ENCODE measurements at places on chromosomes 16 and 17. TPM values are rescaled to one million over a fixed set of nuclear protein-coding genes. Genes with fewer than 3 reads are reported as not detected.

- DNase-seq: no peak
Observed at GRCh38 chr16:57271063-57271345, 13.5 kb downstream of the PLLP start.

GRCh38 chr17:27608328-27609230 lies 22.4 kb upstream of the LGALS9 start:
- no peak for DNase-seq

GRCh38 chr16:8776129-8776584 lies 21.3 kb downstream of the TMEM186 start:
- no peak for DNase-seq

GRCh38 chr17:77662833-77663232 lies 295.7 kb upstream of the TNRC6C start:
- DNase-seq: no peak

DNA sequence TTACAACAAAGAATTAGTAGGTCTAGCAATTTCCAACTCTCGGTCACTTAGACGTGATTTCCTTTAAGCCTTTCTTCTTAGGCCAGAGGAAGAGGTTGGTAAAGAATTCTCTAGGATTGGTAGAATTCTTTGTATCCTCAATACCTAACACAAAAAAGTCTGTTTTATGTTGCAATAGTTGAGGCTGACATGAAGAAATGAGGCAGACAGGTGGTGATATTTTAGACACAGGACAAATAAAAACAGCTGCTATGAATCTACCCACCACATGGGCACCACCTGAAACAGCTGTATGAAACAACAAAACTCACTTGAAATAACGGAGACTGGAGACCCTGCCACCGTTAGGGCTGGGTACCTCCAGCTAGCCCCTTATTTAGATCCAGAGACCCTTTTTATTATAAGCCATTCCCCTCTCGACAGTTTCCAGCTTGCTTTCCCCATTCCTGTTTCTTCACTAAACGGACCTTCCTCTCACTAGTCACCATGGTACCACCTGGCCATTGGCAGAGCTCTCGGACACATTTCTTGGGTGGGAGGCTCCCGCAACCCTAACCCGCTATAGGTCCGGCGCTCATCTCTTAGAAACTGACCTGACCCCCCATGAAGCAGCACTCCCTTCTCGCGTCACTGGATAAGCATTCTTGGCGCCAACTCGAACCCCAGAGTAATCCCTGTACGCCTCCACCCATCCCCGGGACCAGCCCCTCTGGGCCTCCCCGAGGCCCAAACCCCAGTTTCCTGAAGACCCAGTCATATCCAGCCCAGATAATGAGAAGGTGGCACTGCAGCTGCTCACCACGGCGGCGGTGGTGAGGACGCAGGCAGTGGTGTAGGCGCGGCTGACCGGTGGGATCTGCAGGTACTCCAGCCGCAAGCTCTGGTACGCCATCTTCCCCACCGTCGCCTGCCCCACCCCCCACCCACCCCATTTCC lies at the start of gene DERL2:
Gene DERL2, minus strand, starts transcription at position 909 of the 936 bp plus-strand sequence. Its CDS starts 17 bp downstream, at position 892.
- no peak for DNase-seq

DNA sequence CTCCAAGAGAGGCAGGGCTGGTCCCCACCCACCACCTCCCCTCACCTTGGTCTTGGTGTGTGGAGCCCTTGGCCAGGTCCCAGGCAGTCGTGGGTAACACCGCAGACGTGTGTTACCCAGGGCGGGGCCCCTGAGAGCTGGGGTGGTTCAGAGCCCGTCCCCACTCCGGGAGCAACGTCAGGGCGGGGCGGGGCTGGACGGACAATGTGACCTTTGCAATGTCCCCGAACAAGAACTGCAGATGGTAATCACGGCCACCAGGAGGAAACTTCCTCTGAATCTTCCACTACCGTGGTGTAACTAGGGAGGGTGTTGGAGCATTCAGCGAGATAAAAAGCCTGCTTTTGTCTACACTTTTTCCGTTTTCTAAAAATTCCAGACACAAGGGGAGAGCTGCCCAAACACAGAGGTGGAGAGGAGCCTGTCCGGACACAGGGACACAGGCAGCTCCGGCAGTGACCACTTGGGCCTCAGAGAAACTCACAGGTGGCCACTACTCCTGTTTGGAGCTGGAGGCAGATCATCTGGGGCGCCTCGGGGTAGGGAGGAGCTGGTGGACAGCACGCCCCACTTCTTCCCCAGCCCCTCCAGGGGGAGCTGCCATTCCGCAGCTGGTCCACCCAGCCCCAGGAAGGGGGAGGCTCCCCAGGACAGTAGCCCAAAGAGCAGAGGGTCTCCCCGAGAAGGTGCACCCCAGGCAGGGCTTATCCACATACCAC lies 14.2 kb upstream of the SLC38A10 start:
- DNase-seq: no peak

- no peak for DNase-seq
Observed at GRCh38 chr17:53837131-53837530, 14.4 kb downstream of the KIF2B start.

- DNase-seq: no peak
Observed at GRCh38 chr16:25033852-25034251, 18.7 kb upstream of the ARHGAP17 start.

DNA sequence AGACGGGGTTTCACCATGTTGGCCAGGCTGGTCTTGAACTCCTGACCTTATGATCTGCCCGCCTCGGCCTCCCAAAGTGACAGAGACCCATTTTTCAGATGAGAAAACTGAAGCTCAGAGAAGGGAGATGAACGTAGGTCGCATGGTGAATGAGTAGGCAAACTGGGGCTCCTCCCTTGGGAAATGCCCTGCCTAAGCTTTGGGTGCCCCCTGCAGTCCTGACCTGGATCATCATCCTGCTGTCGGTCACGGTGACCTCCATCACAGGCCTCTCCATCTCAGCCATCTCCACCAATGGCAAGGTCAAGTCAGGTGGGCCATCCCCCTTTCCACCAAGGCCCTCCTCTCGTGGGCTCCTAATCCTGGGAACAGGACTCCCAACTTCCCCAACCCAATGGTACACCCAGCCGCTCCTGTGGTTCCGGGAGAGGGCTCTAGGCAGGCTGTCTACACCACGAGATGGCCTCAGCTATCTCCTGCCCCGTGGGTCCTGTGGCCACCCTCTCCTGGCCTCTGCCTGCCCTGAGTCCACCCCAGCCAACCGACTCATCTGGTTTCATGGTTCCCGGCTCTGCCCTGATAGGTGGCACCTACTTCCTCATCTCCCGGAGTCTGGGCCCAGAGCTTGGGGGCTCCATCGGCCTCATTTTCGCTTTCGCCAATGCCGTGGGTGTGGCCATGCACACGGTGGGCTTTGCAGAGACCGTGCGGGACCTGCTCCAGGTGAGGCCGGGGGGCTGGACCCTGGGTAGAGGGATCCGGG lies 4.7 kb downstream of the SLC12A3 start:
- DNase-seq: peak; percentile 41

DNA sequence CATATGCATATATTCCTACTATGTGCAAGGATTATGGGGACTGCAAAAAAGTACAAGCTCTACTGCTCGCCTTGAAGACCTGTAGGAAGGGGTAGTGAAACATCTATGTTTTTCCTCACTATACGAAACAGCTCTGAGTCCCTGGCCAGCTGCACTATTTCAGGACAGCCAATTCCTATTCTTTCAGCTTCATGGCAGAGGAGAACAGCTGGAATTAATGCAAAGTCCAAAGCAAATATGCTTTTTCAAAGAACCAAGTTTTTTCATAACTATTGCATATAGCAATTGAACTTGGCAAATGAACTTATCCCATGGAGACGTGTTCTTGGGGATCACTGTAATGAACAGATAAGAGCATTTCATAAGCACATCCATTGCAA lies 122.3 kb downstream of the SPACA3 start:
- no peak for DNase-seq

- no peak for DNase-seq
Observed at GRCh38 chr17:78988152-78988551, 8.4 kb upstream of the LGALS3BP start.

DNA sequence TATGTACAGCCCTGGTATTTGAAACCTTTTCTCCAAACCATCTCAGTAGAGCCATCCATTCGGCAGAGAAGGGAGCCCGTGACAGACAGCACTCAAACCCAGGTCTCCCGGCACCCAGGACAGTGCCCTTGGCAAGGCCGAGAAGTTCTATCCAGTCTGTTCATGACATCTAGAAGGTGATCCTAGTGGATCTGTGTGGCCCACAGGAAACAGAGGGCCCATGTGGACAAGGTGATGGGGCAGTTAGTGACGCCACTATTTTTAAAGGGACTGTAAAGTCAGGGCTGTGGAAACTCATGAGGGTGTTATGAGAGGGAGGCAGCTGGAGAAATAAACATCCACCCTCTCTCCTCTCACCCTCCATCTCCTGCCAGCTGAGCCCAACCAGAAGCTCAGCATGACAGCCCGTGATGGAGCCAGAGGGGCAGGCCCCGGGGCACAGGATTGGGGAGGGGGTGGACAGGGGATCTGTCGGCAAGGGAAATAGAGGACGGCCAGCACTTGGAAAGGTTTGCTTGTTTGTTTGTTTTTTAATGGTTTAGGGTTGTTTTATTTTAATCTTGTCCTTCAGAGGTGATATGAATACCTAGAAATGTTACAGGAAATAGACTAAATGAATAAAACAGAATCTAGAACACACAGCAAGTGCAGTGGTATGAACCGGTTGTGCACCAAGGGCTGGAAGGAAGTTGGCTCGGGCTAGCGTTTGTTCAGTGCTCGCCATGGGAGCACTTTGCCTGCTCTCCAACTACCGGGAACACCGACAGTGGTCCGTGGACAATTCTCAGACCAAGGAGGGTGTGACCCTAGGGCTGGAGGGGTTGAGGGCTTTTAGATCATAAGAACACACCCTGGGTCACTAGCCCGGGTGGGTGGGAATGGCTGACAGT lies 17.1 kb downstream of the MYLK3 start:
- no peak for DNase-seq

Gene GGA3
- total RNA-seq: 119 TPM

Gene PABPN1L
- total RNA-seq: 0.67 TPM

Gene CHST5
- 0.11 TPM for total RNA-seq

Gene SPATA32
- 0.39 TPM for total RNA-seq

Gene DCTPP1
- 66.7 TPM for total RNA-seq

Gene SEZ6L2
- total RNA-seq: not detected

Gene HSD17B1
- total RNA-seq: 0.86 TPM

Gene CUEDC1
- total RNA-seq: not detected

Gene HS3ST6
- total RNA-seq: not detected

Gene LGALS9B
- not detected for total RNA-seq

Gene ANKRD40CL
- total RNA-seq: 0.42 TPM

Gene OR1F1
- not detected for total RNA-seq

Gene C17orf78
- total RNA-seq: not detected

Gene CRYBA1
- total RNA-seq: not detected

Data from activated B cell treated with CpG ODN at 0.5 μM for 24 hours (primary cell).